Activated CD4-positive, alpha-beta T cell treated with anti-CD3 and anti-CD28 coated beads for 48 hours (primary cell): ENCODE measurements at places on chromosomes 2 and 18.

- no peak for DNase-seq
These were observed 45.7 kb upstream of the HPCAL1 start for GRCh38 chr2:10257036-10257435.

- DNase-seq: no peak
These were observed 8.4 kb downstream of the POU3F3 start for GRCh38 chr2:104862058-104862941.

- DNase-seq: no peak
These were observed 17.9 kb downstream of the EHD3 start for GRCh38 chr2:31251851-31252250.

DNA sequence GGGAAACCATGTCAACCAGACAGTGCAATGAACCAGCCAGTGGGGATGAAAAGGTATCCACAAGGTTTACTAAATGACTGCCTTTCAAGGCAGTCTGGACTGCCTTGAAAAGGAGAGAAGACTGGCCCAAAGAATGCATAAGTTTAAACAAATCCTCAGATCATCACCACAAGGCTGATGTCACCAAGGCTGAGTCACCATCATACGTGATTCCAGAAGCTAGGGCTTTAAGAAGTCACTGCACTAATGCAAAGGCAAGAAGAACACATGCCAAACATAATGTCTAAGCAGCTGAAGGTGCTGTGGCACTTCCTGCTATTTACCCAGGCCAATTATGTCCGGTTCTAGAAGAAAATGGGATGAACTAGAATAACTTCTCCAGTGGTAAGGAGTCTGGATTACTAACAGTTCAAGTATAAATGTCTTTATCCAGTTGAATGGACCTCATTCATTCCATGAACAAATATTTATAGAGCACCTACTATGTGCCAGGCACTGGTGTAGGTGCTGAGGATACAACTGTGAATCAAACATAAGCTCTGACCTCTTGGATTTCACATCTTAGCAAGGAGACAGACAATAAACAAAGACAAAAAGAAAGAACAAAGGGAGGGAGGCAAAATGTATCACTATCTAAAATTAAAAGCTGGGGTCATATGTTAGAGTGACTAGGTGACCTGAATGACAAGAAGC is 37.6 kb upstream of the ONECUT2 start:
- no peak for DNase-seq

DNA sequence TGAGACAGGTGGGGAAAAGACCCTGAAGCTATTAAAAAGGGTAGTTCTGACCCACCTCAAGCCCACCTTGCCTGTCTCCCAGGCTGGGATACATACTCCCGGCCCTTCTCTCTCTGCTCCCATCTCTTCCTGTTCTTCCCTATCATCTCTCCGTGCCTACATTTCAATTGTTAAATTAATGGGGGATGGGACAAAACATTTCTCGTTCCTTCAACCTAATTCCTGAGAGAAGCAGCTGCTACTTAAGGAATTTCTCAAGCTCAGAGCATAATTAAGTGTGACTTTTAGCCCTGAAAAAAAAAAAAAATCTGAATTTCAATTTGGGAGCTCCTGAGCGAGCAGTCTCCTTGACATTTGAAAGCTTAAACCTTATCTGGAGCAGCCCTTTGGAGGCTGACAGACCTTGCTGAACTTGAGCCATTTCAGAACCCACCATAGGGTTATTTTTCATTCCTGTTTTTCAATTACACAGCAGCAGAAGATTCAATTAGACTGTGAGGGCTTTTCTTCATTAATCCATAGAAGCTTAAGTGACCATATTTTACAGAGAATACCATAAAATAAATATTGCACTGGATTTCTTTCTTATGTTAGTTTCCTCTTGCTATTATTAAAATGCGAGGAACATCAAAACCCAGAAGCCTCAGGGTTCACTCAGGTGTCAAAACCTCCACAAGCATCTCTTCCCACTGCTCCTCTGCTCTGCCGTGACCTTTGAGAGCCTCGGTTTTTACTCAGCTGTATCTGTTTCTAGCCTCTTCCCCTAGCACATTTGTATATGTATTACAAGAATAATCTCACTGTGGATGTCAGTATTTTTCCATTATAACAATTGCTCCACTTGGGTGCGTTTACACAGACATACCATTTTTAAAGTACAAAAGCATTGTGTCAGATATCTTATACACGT is 125.7 kb downstream of the B3GNT2 start:
- no peak for DNase-seq
